ENCODE measurements at places on chromosomes 2 and 18.
A peak's percentile ranks its signal among the peaks of the same experiment; 100 is the strongest.

DNA sequence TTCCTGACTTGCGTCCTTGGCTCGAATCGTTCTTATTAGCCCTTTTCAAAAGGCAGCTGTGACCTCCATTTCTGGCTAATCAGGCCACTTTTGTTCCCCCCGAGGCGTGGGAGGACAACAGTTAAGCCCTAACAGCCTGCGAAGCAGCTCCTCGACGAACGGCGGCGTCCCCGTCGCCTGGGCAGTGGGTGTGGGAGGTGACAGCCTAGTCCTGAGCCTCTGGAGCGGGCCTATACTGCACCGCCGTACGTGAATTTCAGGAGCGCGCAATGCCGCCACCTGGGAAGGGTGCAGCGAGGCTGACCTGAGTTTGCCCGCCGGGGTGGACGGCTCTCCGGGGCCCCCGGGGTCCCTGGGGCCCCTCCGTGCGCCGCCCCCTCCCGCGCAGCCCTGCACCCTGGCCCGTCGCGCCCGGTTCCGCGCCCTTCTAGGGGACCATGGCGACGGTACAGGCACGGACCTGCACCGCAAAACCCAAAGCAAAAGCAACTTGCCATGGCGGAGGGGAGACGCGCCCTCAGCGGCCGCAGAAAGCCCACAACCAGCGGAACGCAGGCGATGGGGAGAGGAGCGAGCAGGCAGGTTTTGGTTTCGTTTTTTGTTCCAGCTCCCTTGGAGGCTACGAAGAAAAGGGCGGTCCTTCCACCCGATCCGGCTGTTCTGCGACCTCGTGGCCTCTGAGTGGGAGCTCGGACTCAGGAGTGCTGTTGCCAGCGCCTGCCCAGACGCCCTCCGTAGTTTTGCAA, at the start of gene RBM43:
Gene RBM43 (minus strand): TSS at position 633 of the 746 bp plus-strand sequence. CDS start 136 bp downstream, at position 497.
- peak; percentile 77 for DNase-seq

- no peak for DNase-seq
These were observed 490.5 kb downstream of the TNS1 start for GRCh38 chr2:217512259-217512658.

DNA sequence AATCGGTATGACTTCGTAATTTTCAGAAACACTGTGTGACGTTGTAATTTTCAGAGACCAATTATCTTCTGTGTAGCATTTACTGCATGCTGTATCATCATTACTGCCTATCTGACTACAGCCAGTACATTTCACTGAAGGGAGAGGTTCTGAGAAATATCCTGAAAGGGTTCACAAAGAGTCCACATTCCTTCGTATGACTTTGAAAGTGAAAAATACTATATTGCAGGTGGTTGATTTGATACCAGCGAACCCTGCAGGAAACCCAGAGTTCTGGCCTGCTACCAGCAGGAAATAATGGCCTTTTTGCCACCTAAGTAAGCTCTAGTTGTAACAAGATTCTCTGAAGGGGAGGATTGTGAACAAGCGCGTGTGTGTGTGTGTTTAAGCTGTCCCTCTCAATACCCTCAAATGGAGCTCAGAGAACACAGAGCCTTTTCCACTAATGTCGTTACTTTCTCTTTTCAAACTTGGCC, 155.5 kb downstream of the ARHGAP28 start:
- no peak for DNase-seq

- DNase-seq = no peak
These were observed 626.6 kb downstream of the DSC3 start for GRCh38 chr18:30415903-30416302.

- no peak for DNase-seq
These were observed 20.3 kb upstream of the EHBP1 start for GRCh38 chr2:62685256-62685655.

DNA sequence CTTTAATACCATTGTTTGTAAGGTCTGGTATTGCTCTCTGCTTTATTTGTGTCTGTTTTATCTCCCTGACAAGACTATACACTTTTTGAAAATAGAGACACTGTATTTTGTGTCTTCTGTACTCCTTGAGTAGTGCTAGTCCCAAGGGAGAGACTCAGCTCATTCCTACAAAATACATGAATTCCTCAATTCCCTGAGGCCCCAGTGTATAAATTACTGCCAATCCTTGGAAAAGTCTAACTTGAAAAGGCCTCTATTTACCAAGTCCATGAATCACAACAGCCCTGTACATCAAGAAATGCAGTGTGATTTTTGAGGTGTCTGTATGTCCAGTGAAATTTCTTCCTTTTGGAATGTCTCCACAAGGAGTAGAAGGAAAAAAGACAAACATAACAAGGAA, 34.9 kb upstream of the NEDD4L start:
- DNase-seq = no peak

GRCh38 chr2:19654310-19655090, 247.3 kb downstream of the TTC32 start:
- DNase-seq = no peak

DNA sequence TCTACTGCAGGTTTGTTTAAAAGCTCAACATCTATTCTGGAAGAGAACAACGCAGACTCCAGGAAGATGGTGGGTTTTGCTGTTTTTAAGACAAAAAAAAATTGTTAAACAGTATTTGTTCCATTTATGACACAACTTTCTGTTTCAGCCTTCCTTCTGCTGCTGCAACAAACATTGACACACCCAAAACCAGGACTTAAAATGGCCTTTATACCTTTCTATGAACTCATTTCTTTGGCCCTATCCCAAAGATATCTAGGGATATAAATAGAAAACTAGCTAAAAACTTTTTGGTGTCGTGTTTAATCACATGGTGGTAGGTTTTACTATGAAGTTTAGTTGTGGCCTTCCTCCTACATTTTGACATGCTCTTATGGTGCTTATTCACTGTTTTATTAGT, 964 bp upstream of the GALNT3 start:
- DNase-seq = no peak

- DNase-seq = no peak
These were observed 17.6 kb downstream of the TBC1D8 start for GRCh38 chr2:101133492-101134100.

GRCh38 chr2:71798266-71799012, 345.1 kb downstream of the DYSF start:
- peak; percentile 42 for DNase-seq

DNA sequence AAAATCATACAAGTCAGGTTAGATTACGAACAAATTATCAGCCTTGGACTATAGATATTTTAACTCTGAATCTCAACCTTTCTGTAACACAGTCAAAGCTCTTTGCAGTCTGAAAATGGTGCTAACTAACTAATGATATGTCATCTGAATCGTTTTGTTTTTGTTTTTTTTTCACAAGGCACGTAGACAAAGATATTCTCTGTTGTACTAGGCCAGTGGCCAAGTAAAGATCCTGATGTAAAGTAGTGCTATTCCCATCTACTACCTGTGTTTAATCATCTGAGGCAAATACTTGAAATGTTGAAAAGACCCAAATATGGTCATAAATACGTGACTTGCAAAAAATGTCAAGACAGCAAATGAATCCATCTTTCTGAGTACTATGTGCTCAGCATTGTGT, 65.7 kb downstream of the REL start:
- DNase-seq = no peak

GRCh38 chr18:26386441-26386840, 160.2 kb downstream of the TAF4B start:
- DNase-seq = no peak

GRCh38 chr18:9048808-9049494, 53.5 kb upstream of the NDUFV2 start:
- no peak for DNase-seq

DNA sequence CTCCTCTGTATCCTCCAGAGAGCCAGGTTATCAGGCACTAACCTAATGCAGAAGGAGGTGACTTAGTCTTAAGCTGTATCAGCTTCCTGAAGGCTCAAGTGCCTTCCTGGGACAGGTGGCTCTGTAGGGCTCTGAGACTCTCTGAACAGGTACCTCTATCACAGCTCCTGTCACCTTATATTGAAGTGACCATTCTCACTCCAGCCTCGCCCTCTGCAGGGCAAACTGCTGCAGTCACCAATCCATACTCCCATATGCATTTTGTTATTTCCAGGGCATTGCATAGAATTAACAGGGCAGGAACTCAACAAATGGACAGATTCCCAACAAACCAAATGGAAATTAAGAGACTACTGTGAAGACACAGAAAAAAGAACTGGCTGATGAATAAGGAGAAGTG, 203.0 kb upstream of the REV1 start:
- DNase-seq = no peak

DNA sequence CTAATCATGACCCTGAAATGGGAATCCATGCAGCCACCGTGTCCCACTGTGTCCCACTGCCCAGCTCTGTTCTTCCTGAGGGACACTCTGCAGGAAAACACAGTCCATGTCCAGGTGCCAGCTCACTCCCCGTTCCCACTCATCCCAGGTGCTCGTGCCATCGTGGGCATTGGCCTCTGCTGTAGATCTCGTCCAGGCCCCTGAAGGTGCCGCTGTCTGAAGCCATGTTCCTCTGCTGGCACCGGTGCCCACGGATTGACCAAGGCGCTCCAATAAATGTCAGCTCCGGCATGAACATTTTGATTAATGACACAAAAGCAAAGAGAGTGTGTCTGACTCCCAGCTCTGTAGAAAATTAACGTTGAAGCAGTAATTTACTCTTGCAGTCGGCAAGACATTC, 280.1 kb upstream of the SALL3 start:
- no peak for DNase-seq

- DNase-seq = no peak
These were observed 29.9 kb downstream of the HK2 start for GRCh38 chr2:74863802-74864248.

GRCh38 chr2:42063431-42064171, 15.8 kb downstream of the PKDCC start:
- DNase-seq = no peak

DNA sequence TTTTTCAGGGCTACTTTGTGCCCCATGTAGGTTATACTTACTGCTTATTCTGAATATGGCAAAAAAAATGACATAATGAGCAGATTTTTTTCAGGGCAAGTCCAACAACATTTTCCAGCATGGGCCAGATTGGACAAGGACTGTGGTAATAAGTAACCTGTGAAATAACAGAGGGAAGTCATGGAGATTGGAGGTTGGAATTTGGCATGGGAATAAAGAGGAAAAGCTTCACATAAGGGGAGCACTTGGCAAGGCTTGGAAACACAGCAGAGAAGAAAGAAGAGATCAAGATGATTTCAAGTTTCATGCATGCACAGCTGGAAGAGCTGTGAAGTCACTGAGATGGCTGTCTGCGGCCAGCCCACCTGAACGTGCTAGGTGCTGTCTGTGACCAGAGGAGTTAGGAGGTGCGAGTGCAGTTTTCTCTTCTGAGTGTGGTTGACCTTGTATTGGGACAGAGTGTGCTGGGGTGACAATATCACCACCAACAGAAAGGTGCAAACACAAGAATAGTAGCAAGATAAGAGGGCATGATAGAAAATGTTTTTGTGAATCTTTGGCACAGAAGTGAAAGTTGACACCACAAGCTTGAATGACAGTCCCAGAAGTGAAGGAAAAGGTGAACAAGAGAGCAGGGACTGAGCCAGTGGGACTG, 71.1 kb upstream of the DSC1 start:
- no peak for DNase-seq

- no peak for DNase-seq
These were observed 104.0 kb downstream of the ITGB1BP1 start for GRCh38 chr2:9319338-9319715.

DNA sequence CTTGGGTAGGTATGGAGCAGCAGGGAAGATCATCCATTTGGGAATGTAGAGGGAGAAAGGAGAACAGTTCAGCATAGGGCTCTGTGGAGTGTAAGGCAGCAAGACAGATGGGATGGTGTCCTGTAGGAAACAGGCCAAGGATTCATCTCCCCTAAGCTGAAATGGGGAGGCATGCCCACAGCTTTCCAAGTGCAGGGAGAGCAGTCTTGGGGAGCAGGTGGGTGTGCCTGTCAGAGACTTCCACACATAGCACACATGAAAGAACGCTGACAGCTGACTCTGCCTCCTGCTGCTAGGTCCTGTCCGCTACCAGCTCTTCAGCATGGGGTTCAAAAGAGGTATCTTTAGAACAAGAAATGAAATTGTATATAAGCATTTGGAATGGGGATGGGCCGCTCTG, 9.0 kb downstream of the SETBP1 start:
- DNase-seq = no peak

DNA sequence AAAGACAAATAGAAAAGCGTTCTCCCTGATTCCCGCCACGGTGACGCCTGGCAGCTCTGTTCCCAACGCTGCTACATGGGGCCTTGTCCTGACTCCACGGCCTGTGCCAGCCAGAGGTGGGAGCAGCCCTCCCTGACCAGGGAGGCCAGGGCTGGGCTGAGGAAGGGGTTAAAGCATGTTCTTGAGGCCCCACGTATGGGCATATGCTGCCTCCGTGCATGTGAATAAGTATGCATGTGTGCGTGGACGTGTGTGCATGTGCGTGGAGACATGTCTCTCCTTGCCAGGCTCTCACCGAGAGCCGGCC, 1.6 kb upstream of the SNED1 start:
- DNase-seq = no peak

DNA sequence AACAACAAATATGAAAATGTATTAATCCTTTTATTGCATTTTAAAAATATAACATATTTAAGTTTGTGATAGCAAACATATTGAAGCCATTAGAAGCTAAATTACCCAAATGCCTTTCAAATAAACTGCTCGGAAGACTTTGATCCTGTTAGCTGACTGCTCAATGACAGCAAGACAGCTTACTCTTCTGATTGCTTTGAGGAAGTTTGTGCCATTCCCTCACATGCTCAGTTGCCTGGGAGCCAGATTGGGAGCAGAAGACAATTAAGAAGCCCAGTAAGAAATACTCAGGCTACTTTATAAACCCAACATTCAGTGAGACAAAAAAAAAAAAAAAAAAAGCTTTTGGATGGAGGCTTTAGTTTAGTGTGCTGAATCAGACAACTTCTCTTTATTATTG, 407.1 kb upstream of the SOX11 start:
- no peak for DNase-seq

- DNase-seq = no peak
These were observed 167.4 kb downstream of the SP3 start for GRCh38 chr2:173797586-173798263.

DNA sequence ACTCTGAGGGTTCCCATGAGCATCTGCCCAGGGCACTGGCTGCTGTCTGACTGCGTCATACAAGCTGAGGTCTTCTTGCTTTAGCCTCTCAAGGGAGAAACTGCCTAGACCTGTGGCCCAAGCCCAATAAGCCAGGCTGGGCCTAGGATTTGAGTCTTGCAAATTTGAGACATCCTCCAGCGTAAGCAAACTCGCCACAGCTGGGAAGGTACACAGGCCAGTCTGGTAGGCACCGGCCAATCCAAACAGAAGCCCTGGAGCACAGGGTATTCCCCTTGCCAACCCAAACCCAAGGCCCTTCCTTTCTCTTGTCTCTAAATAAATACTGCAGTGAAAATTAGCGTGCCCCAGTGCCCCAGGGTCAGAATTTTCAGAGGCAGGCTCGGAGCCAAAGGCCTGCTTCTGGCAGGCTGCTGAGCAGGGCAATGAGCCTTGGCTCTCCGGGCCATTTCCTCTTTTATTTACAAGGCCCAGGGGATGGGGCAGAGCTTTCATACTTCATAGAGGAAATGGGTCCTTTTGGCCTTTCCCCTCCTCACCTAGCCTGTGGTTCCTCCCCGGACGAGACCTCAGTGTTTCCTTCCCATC, 33.3 kb downstream of the POLR1A start:
- DNase-seq = peak; percentile 46

All from GM19239 (cell line).